NCI-H1417 treated with DMSO at 0.1 percent for 48 hours (cell line): ENCODE measurements at places on chromosomes 2 and 18.

DNA sequence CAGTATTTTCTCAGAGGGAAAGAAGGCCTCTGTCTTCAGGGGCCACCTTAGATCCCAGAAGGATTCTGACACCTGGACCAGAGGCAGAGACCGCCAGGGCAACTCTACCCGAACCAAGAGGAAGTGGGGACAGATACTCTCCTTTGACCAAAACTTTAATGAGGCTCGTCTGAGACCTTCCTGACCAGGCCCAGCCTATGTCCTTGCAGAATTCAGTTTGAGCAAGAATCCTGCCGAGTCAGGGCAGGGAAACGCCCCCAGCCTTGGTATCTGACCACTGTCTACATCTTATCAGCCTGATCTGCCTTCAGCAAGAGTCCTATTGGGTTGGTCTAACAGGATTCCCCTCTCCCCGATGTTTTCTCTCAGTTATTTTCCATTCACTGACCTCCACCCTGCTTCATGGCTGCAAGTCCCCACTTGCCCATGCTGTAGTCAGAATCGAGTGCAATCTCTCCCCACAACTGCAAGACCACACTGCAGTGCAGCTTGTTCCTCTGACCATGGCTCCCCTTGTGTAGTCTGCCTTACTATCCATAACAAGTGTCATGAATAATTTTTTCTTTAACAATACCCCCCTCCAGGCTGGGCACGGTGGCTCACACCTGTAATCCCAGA, 95.0 kb downstream of the MSH2 start:
- no peak for DNase-seq

DNA sequence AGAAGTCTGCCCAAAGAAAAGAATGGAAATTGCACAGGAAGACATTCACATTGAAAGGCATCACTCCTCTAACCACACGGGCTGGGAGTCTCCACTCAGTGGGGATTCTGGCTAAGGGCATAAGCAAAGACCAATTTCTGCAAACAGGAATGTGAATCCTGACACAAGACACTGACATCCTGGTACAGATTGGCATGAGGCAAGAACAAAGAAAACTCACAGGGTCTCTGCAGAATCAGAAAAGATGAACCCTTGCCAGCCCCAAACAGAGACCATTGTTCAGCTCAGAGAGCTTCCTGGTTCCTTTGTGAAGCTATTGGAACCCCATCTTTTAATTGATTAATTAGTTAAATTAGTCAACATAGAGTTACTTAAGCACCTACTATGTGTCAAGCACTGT, 82.3 kb downstream of the UPP2 start:
- DNase-seq = no peak

GRCh38 chr2:148282201-148282600, 261.3 kb downstream of the MBD5 start:
- no peak for DNase-seq

DNA sequence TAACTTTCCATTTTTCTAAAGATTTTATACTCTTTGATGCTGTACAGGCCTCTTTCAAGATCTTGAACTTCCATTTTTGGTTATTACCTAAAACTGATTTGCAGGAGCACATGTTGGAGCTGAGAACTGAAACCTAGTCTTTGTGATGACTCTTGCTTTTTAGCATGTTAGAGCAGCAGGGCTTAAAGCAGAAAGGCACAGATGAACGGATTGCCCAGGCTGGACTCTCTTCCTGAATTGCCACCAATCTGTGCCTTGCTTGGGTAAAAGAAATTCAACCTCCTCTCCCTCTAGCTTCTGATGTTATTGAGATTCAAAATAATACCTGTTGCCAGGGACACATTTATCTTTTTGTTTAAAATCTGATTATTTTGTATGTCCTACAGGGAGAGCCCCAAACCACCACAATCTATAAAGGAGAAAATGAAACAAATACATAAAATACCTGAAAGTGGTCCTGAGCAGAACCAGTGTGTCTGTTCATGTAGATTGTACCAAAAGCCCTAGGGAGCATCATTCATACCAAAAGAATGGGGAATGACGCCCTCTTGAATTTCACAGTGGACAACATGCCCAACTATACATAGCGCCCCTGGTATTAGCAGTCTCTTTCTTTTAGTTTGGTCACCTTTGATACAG, 277.0 kb upstream of the MAP2 start:
- no peak for DNase-seq

DNA sequence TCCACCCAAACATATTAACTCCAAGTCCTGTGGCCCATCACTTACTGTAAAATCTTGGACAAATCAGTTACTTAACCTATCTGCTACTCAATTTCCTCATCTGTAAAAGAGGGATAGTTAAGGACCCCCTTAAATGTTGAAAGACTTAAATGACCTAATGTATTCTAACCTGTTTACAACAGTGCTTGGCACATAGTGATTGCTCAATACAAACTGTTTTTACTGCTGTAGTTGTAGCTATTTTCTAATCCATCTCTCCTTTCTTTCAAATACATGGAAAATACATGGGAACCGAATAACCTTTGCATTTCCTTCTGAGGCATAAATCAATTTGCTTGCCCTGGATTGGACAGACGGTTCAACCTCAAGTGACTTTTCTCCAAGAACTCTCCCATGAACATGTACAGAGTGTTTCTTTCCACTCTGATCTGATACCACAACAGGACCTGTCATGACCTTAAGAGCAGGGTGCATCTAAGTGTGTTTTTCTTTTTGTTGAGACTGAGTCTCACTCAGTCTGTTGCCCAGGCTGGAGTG, 2.7 kb downstream of the LNPK start:
- DNase-seq = no peak

DNA sequence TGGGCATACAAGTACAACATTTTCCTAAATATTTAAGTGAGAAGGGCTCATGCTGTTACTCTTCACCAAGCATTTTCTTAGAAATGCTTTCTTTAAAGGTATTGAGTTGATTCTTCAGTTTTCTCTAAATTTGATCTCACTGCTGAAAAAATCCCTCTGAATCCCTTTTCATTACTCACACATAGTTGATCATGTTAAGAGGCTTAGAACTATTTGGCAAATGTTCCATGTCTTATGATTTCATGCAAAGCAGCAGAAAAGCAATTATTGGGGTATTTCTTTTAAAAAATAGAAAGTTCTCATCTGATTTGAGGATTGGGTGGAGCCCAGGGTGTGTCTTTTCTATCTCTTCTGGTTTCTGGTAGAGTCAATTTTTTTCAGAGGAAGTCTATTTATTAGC, 1079.8 kb upstream of the ZEB2 start:
- DNase-seq = no peak

DNA sequence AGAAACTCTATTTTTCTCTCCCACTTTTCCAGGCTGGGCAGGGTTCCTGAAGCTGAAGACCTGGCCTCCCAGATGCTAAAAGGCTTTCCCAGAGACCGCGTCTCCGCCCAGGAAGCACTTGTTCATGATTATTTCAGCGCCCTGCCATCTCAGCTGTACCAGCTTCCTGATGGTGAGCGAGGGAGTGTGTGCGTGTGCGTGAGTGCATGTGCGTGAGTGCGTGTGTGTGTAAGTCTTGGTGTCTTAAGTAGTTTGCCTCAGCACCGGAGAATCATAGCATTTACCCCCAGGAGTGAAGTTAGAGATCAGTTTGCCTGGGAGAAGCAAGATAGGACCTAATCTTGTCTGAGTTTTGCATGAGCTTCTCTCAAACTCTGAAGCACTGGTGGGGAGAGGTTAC, 73.7 kb downstream of the CDK15 start:
- DNase-seq = no peak

DNA sequence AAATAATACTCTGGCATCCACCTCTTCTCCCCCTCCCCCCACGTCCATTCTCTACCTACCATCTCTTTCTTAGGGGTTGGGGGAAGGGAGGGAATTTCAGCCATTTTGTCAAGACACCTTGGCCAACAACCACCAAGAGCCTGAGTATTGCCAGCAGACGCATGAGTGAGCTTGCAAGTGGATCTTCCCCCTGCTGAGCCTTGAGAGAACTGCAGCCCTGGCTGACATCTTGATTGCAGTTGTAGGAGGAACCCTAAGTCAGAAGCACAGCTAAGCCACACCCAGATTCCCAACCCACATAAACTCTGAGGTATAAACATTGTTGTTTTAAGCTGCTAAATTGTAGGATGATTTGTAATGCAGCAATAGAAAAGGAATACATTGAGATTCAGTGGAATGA, 165.6 kb downstream of the TMEFF2 start:
- DNase-seq = no peak

GRCh38 chr18:24679062-24679461, 218.6 kb downstream of the HRH4 start:
- DNase-seq = no peak

GRCh38 chr2:130985206-130985780, 108.0 kb downstream of the FAM168B start:
- DNase-seq = no peak

DNA sequence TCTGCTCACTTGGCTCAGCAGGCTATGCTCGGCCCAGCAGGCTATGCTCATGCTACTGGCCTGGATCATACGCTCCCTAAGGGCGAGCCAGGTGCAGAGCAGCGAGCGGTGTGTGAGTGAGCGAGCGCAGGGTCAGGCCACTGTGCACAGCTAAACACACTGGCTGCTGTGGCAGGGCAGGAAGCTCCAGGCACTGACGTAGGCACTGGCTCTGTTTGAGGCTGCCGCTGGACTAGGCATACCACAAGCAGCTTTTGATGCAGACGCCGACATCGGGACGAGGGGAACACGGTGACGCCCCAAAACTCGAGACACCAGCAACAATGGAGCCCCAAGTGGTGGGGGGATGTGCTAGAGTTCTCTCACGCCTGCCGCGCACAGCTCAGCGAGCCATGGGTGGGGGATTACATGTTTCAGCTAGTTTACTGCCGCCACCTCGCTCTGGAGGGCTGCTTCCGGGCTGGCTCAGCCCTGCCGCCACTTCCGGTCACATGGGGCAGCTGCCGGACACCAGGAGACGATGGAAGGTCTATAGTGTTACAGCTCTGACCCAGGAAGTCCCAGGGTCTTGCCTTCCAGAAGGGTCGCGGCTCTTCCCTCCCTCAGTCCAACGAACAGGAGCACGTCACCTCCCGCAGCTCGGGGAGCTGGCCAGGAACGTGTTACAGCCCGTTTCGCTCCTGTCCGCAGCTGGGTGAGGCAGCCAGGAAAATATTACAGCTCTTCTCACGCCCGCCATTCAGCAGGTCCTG, 1176.9 kb upstream of the LRRTM1 start:
- DNase-seq = peak; percentile 51

DNA sequence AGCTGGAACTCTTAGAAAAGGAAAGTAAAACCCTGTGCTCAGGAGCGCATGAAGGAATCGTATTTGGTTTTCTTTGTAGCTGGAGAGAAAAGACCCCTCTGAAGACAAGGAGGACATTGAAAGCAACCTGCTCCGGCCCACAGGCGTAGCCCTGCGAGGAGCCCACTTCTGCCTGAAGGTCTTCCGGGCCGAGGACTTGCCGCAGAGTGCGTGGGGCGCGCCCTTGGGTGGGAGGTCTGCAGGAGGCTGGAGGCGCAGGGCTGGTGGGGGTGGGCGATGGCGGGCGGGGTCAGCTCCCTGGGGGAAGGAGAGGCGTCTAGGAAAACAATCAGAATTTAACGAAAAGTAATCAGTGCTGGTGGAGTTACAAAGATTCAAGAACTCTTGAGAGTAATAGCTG, 72.8 kb downstream of the DYSF start:
- no peak for DNase-seq

- DNase-seq = no peak
These were observed 216.0 kb downstream of the MYO3B start for GRCh38 chr2:170393861-170394498.

GRCh38 chr2:48341551-48342133, 188.3 kb upstream of the STON1 start:
- DNase-seq = no peak

GRCh38 chr2:40367652-40368051, 84.2 kb downstream of the SLC8A1 start:
- DNase-seq = no peak

DNA sequence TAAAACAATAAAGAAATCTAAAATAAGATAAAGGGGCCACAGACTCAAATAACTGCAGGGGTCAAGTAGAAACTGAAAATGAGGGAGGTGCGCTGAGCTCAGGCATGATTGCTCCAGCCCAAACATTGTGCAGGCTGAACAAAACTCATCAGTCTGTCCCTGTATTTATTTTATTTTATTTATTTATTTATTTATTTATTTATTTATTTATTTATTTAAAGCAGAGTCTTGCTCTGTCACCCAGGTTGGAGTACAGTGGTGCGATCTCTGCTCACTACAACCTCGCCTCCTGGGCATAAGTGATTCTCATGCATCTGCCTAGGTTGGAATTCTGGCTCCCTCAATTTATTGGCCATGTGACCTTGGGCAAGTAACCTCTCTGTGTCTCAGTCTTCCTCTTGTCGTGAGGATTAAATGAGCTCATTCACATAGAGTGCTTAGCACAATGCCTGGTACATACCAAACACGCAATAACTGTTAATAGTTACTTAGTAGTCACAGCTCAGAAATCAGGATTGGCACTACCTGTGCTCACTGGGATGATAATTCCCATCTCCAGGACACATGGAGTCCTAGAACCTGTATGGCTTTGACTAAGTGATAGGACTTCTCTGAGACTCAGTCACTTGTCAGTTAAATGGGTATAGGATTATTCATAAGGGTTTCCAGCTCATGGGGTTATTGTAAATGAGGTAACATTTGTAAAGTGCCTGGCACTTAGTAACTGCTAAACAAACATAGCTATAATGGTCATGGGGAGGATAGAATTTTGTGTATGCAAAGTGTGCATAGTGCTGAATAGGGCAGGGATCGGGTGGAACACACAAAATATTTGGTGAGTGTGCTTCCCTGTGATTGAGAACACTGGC, 6.0 kb downstream of the SPEG start:
- DNase-seq = no peak

DNA sequence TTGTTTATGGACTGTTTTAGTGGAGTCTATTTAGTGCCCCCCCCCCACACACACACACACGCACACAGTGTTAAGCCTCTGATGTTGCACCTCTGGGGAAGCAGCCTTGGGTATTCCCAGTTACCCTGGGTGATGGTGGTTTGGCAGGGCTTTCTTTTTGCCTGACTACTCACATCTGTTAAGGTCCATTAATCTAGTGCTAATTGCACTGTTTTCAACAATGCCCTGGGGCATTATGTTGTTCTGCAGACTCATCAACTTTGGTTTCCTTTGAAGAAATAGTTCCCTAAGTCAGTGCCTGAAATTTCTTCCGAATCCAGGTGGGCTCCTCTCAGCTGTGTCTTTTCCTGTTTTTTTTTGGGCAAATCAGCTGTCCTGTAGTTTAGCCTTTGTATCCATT, 34.7 kb downstream of the SPOPL start:
- peak; percentile 3 for DNase-seq

DNA sequence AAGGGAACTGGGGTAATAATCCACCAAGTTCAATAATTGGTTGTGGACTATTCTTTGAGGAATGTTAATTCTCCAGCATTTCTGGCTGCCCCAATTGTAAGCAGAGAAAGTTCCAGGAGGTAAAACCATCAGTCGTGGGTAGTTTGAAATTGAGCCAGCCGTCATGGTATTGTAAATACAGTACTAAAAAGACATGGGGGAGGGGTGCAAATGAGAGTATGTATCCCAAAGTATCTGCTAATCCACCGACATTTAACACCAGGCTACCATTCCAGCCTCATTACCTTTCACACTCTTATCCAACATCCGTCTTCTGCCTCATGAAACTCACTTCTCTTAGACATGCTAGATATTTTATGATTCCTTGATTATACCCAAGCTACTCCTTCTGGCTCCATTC, 507.9 kb downstream of the ERBB4 start:
- no peak for DNase-seq
